ENCODE measurements at places on chromosomes 5 and 9.

DNA sequence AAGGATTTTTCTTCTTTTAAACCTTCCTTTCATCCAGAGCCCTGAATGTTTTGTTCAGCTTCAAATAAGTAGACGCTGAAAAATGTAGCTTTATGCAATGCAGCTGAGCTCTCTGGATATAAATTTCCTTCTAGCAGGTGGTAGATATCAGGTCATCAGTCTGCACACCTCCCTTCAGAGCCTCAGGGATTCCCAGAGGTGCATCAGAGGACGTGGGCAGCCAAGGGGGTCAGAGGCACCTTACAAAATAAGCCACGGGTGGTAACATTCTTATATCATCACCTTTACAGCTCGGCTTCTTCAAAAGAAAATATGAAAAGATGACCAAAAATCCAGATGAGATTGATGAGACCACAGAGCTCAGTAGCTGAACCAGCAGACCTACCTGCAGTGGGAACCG, 19.3 kb downstream of the MOCS2 start:
- DNase-seq = no peak

DNA sequence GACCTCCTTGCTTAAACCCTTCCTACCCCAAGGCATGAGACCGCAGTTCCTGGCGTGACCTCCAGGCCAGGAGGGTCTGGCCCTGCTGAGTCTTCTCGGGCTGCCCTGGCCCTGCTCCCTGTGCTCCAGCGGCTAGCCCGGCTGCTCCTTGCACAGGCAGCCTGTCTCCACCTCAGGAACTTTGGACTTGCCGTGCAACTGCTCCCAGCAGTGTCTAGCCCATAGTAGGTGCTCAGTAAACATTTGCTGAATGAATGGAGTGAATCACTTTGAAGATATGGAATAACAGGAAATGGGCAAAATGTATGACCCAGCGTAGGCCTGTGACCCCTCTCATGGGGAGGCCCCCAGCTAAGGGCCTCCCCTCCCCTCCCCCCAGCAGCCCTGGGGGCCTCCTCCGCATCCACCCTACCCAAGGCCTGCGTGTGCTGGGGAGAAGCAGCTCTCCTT, 127.1 kb downstream of the ZNF354C start:
- no peak for DNase-seq

GRCh38 chr5:168382421-168382820, 91.0 kb downstream of the WWC1 start:
- no peak for DNase-seq

DNA sequence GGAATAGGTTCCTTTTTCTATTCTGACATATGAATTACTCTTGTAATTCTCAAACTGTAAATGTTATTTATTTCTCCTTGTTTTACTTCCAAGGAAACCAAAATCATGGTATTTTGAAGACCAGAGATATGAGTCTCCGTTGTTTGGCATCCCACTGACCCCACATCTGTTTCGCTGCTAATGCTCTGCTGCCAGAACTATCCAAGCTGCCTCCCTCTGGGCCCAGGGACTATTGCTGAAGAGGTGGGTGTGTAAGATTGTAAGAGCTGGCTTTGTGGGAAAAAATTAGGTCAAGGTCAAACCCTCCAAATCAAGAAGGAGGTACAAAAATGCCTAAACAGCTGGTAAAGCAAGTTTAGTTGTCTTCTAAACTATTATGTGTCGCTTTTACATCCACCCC, 129.4 kb upstream of the MYO10 start:
- no peak for DNase-seq

GRCh38 chr5:171989276-171989675, 17.2 kb downstream of the FBXW11 start:
- no peak for DNase-seq

- no peak for DNase-seq
Observed at GRCh38 chr9:73565833-73566465, 414.3 kb downstream of the ANXA1 start.

Measured in fibroblast of skin of right quadriceps (primary cell).